ENCODE measurements at places on chromosomes 6 and 20.
A peak's percentile ranks its signal among the peaks of the same experiment; 100 is the strongest.

GRCh38 chr20:50930139-50930975 is 880 bp downstream of the ADNP start:
- DNase-seq = peak; percentile 6

- DNase-seq = no peak
Measured at GRCh38 chr20:5642155-5642981, 107.8 kb upstream of the SHLD1 start.

- DNase-seq = no peak
Measured at GRCh38 chr20:13412806-13413445, 191.9 kb downstream of the ISM1 start.

GRCh38 chr6:109019911-109020310 is 74.7 kb downstream of the SESN1 start:
- no peak for DNase-seq

GRCh38 chr6:80145509-80145908 is 39.0 kb downstream of the BCKDHB start:
- no peak for DNase-seq

DNA sequence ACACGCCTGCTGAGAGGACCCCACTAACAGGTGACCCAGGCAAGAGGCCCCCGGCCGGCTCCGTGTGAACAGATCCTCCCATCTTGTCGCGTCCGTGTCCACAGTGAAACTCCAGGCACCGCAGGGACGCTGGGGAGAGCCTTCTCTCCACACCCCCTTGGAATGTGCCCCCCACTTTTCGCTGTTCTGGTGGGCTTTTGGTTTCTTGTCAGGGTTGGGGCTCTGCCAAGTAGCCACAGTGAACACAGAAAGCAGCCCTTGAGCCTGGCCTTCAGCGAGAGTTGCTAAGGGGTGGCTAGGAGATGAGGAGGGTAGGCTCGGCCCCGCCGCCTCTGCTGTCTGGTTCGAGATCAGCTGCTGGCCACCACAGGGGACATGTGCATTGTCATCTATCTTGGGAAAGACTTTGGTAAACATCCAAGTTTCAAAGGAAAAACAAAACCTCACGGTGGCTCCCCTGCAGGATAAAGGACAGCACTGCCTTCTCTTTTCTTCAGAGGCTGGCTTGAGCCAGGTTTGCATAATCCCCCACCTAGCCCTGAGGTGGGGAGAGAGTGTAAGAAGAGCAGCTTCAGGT is 22.7 kb downstream of the SYNDIG1 start:
- no peak for DNase-seq

- no peak for DNase-seq
Measured at GRCh38 chr6:96116674-96117073, 100.9 kb downstream of the FUT9 start.

DNA sequence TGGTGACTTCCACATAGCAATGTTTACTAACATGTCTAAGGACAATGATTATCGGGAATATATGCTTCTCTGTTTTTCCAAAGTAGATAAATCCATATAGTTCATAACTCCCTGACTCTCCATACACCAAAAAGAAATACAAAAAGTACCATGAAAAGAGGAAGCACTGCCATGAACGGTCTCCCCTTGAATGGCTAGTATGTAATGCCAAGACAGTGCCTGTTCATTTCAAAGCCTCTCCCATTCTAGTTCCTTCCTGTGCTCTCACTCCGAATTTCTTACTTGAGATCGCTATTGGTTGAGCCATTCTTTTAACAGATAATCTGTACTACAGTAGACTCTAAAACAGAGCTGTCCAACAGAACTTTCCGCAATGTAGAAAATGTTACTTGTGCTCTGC is 54.8 kb upstream of the EDN1 start:
- no peak for DNase-seq

DNA sequence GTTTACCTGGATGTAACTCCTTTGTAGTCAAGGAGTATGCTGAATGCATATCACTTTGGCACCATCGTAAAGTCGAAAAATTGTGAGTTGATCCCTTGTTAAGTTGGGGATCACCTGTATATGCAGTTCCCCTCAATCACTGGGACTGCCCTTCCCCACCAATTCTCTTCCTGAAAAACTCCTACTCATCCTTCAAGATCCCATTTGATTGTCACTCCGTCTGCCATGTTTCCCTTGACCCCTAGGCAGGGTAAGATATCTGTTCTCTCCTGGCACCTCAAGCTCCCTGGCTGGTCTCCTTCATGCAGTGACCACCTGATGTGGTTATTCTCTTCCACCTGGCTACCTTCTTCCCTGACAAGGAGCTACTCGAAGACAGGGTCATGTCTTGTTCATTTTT is 10.0 kb upstream of the NOL4L start:
- no peak for DNase-seq

- no peak for DNase-seq
Measured at GRCh38 chr6:17536586-17536985, 63.5 kb upstream of the FAM8A1 start.

- DNase-seq = no peak
Measured at GRCh38 chr6:143061597-143062385, 1.1 kb downstream of the AIG1 start.

DNA sequence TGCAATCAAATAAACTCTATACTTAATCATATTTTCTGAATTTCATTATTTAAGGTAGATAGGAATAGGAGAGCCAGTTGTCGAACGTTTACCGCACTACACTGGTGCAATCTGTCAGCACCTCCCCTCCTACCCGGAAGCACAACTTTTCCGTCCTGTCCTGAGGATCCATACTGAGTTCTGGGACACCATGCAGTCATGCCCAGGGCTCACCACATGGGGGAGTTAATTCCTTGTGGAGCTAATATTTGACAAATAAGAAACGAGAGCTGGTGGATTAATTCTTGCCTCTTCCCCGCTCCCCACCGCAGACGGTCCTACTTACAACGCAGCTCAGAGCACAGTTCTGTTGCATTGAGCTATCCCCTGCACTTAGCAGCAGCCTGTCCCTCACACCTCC is 107.7 kb upstream of the RALGAPA2 start:
- no peak for DNase-seq

GRCh38 chr20:62622877-62623487 is 19.3 kb upstream of the SLCO4A1 start:
- DNase-seq = no peak

DNA sequence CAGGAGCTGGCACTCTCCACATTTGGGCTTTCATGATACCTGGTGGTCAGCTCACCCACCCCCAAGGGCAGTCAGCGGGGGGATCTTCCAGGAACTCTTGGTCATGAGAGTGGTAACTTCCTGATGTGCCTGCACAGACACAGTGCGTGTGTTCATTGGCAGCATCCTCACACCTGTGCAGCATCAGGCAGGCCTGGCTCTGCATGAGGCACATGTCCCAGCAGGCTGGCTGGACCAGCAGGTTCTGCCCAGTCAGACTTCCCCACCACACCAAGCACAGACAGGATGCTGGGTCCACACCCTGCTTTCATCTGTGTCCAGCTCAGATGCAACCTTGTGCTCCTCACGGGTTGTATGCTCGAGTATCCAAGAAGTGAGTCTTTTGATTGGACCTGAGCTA is 15.7 kb upstream of the UNC93A start:
- no peak for DNase-seq

DNA sequence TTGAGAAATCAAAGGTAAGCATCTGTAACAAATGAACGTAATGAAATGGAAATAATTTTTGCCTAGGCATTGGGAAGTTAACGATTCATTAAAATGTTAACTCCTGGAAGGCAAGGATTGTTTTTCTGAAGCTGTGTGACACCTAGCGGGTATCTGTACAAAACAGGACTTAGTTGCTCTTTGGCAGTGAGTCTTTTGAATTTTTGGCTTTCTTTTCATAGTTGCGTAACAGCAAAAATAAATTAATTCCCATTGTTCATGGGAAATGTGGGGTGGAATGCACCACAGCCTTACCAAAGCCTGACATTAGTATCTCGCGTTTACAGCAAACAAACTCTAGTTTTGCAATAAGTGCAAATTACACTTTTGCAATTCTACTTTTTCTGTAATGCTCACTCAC is 92.7 kb upstream of the DTNBP1 start:
- DNase-seq = no peak

- DNase-seq = no peak
Measured at GRCh38 chr20:43863330-43863729, 51.3 kb upstream of the TOX2 start.
